ENCODE measurements at places on chromosomes 7 and 10. TPM values are rescaled to one million over a fixed set of nuclear protein-coding genes. Genes with fewer than 3 reads are reported as not detected.

Gene CALN1
- total RNA-seq, result not detected

Gene AKR1C1
- 0.15 TPM for total RNA-seq

Gene WBP1L
- 77.8 TPM for total RNA-seq

Gene ASB13
- 12.4 TPM for total RNA-seq

Gene CALD1
- total RNA-seq, result 251 TPM

Gene AKR1E2
- total RNA-seq, result 16.3 TPM

Gene VAX1
- not detected for total RNA-seq

Gene CALML3
- not detected for total RNA-seq

Gene GATA3
- 2.5 TPM for total RNA-seq

Gene MSMB
- total RNA-seq, result not detected

Gene AGMO
- total RNA-seq, result not detected

Gene GPNMB
- total RNA-seq, result 3.3 TPM

Gene NYAP1
- 2.5 TPM for total RNA-seq

Gene RBP3
- not detected for total RNA-seq

Gene CUBN
- total RNA-seq, result 2.1 TPM

Gene CCL24
- not detected for total RNA-seq

Gene GIMAP4
- 83.5 TPM for total RNA-seq

Gene GSDME
- 47.1 TPM for total RNA-seq

Gene PAPOLB
- not detected for total RNA-seq

Gene DNMBP
- total RNA-seq, result 48.3 TPM

Gene SEMA3D
- total RNA-seq, result 0.68 TPM

Gene ZNF365
- 0.58 TPM for total RNA-seq

Gene CLDN3
- total RNA-seq, result not detected

Gene BTBD16
- total RNA-seq, result not detected

Gene MOGAT3
- total RNA-seq, result not detected

Gene PRSS58
- not detected for total RNA-seq

Gene ADAM12
- 15.4 TPM for total RNA-seq

Gene ASL
- 51.0 TPM for total RNA-seq

Gene PKD2L1
- not detected for total RNA-seq

Gene GIMAP2
- 31.6 TPM for total RNA-seq

Gene TAS2R3
- not detected for total RNA-seq

Data from glomerular endothelial cell (primary cell).